ENCODE measurements at places on chromosomes 6 and 20. TPM values are rescaled to one million over a fixed set of nuclear protein-coding genes. Genes with fewer than 3 reads are reported as not detected.

CDK19 gene
- total RNA-seq = 19.0 TPM

NOX3 gene
- not detected for total RNA-seq

DNA sequence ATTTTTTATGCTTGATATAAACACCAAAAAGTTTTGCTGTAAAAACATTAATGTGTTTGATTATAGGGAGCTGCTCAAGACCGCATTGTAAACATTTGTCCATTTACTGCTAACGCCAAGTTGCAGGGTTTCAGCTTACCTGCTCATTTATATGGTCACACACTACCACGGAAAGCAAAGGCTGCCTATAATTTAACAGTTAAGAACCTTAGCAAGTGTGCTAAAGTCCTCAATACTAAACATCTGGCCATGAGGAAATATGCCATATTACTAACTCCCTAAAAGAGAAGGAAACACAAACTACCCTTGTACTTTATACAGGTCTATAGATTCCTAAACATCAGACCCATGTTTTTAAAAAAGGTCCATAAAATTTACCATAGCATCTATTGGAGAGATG is 129.5 kb downstream of the ASCC3 start:
- H3K27ac ChIP-seq = no peak overlapping the region
- no peak overlapping the region for H3K4me3 ChIP-seq
- no peaks in the 10 kb centered on the region for H3K27me3 ChIP-seq

GRCh38 chr6:28215425-28215824 is 9.7 kb upstream of the ZSCAN9 start:
- DNase-seq = no peak
- H3K4me3 ChIP-seq = no peak overlapping the region
- H3K4me1 ChIP-seq = peaks cover 3% of the 10 kb centered on the region
- H3K27ac ChIP-seq = no peak overlapping the region
- no peaks in the 10 kb centered on the region for H3K36me3 ChIP-seq
- H3K27me3 ChIP-seq = no peaks in the 10 kb centered on the region

DNA sequence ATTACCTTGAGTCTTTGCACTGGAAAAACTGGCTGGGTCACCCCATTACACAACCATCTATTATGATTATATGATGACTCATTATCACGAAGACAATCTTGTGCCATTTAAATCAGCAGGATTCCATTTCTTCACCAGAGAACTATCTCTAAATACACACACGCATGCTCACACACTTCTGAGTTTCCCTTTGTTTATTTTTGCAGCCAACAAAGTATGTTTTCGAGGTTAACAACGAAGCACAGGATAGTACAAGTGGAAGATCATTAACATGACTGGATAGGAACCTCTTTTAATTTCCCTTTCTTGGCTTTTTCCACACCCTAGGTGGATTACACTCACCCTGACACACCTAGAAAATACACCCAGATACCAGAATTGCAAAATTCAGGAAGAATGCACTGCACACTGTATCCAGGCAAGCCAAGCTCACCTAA is 18.9 kb downstream of the PERP start:
- H3K4me1 ChIP-seq = no peaks in the 10 kb centered on the region
- no peak overlapping the region for H3K4me3 ChIP-seq
- H3K36me3 ChIP-seq = no peaks in the 10 kb centered on the region
- no peak for DNase-seq
- no peak overlapping the region for H3K27ac ChIP-seq
- no peaks in the 10 kb centered on the region for H3K27me3 ChIP-seq

DNA sequence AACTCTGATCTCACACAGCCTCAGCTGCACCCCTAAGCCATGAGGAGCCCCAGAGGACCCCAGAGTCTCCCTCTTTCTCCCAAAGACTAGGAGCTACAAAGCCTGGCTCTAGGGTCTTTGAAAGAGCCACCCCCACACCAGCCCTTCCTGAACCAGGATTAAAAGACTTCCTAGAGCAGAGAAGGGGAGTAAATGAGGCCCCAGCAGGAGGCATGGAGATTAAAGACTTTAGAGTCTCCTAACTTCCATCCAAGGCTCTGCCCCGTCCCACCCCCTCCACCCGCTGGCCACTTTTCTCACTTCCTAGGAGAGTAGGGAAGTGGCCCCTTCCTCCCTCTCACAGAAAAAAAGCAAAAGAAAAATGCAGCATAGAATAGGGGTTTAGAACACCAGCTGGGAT is 1.7 kb downstream of the PREX1 start:
- no peaks in the 10 kb centered on the region for H3K27me3 ChIP-seq
- peak overlapping the region; percentile 97 for H3K4me3 ChIP-seq
- peak overlapping the region; percentile 14 for H3K27ac ChIP-seq
- H3K4me1 ChIP-seq = peaks cover 17% of the 10 kb centered on the region

GRCh38 chr6:18209539-18210197 is 54.4 kb downstream of the KDM1B start:
- H3K27me3 ChIP-seq = no peaks in the 10 kb centered on the region
- H3K4me1 ChIP-seq = no peaks in the 10 kb centered on the region
- no peak overlapping the region for H3K27ac ChIP-seq
- DNase-seq = no peak
- no peak overlapping the region for H3K4me3 ChIP-seq

DNA sequence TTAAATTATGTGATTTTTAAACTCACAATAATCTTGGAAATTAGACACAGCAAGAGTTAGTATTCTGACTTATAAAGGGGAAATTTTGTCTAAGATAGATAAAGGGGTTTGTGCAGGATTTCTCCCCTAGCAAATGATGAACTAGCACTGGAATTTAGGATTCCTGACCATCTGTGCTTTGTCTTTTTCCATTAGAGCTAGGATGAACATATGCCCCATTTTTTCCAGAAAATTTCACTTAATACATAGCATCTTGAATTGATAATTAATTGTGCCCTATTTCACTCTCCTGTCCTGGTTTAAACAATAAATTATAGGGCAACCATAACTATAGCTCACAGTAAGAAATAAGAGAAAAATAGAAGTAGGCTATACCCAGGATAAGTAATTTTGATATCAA is 601.0 kb downstream of the GRIK2 start:
- H3K27me3 ChIP-seq = no peaks in the 10 kb centered on the region
- H3K4me1 ChIP-seq = no peaks in the 10 kb centered on the region
- DNase-seq = no peak
- no peak overlapping the region for H3K4me3 ChIP-seq
- no peaks in the 10 kb centered on the region for H3K36me3 ChIP-seq

- no peak overlapping the region for H3K27ac ChIP-seq
- no peaks in the 10 kb centered on the region for H3K27me3 ChIP-seq
- no peaks in the 10 kb centered on the region for H3K4me1 ChIP-seq
- no peak for DNase-seq
- H3K4me3 ChIP-seq = no peak overlapping the region
Measured at GRCh38 chr6:39901116-39901655, 33.1 kb downstream of the MOCS1 start.

Measured in SJCRH30 (cell line).